Activated T-helper 1 cell treated with Interleukin-2 at 50 U/mL for 16 hours (primary cell): ENCODE measurements at places on chromosomes 1 and 21.

DNA sequence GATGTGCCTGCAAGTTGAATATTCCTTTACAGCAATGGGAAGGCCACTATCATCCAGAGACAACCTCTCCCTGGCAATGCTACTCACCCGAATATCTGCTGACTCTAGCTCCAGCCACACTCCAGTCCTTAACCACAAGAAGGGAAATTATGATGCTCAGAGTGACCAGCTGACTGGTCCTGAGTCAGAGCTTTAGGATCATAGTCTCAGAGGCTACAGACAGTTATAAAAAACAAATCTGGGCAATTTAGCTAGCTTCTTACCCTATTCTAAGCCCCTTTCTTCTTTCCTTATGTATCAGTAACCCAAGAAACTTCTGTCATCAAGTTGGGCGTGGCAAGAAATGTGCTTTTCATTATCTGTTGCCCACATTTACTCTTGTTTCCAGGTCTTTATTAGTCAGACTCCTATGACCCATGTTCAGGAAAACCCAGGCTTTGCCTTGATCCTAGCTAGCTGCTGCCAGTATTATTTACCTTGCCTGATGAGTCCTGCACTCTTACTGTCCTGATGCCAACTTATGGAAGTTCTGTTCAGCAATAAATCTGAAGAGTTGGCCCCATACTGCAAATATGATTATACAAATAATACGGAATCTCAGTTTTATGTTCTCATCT is 207.0 kb downstream of the TTLL7 start:
- no peak for DNase-seq

- no peak for DNase-seq
Observed at GRCh38 chr1:41613689-41614574, 129.4 kb upstream of the EDN2 start.

GRCh38 chr1:212853658-212854057 is 4.4 kb upstream of the FLVCR1 start:
- no peak for DNase-seq

- DNase-seq = no peak
Observed at GRCh38 chr1:208036106-208036808, 125.3 kb upstream of the CD34 start.

GRCh38 chr1:115211071-115211745 is 121.9 kb upstream of the TSPAN2 start:
- DNase-seq = no peak

- no peak for DNase-seq
Observed at GRCh38 chr21:31279986-31280385, 64.1 kb downstream of the TIAM1 start.

DNA sequence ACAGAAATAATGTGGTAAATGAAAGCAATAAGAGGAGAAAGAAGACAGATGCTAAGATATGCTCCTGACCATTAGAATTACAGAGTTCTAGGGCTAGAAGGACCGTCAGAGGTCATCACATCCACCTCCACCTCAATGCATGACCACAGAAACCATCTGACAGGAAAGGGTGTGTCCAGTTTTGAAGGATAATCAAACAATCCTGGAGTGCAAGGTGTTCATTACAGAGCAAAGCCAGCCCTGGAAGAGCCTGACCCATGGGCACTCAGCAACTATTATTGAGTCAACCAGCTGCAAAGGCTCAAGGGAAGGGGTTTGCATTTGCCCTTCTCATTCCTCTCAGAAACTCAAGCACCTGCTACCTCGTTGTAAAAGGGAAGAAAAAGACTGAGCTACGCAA is 46.4 kb downstream of the TOR1AIP2 start:
- DNase-seq = no peak

- DNase-seq = no peak
Observed at GRCh38 chr1:12435639-12436344, 182.2 kb downstream of the DHRS3 start.

DNA sequence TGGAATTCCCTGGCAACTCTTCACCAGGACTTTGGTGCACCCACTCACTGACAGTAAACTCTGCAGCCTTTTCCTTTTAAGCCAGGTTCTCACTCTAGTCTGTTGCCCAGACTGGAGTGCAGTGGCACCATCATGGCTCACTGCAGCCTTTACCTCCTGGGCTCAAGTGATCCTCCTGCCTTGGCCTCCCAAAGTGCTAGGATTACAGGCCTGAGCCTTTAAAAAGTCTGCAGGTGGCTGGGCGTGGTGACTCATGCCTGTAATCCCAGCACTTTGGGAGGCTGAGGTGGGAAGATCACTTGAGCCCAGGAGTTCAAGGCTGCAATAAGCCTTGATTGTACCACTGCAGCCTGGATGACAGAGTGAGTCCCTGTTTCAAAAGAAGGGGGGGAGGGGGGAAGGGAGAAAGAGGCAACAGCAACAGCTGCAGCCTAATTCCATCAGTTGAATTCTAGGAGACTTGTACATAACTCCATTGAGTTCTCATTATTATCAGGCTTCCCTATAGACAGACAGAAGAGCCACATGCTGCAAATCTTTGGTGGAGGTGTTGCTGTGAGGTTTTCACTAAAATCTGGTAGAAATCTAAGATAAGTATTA is 8.1 kb upstream of the HNRNPR start:
- no peak for DNase-seq

- no peak for DNase-seq
Observed at GRCh38 chr1:244952940-244953339, 88.6 kb upstream of the HNRNPU start.

GRCh38 chr1:220056374-220056773 is 10.1 kb upstream of the EPRS1 start:
- no peak for DNase-seq

DNA sequence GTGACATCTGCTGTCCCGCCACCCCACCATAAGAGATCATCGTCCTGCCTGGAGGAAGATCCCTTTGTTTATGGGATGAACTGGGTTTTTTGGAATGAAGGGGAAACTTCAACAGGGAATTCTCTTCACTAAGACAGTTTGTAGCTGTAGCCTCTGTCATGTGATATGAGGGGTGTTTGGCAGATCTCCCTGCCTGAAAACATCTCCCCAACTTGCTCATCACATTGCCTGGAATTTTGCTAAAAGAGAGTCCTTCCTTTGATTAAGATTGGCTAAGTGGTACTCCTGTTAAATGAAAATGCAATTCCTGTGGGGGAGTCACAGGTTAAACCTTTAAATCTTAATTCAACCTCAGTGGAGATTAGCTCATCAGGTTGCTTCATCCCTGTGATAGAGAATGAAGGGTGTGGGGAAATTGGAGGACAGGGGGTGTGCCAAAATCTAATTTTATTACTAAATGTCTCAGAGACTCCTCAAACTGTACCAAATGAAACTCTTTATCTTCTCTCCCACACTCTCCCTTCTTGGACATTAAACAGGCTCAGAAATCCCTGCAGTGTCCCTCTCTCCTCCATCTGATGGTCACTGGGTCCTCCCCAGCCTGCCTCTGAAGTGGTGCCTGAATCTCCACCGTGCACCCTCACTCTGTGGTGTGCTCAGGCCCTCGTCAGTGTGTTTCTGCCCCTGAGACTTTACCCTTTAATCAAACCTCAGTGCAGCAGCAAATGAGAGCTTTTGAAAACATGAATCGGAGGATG is 54.8 kb downstream of the IER5 start:
- no peak for DNase-seq

GRCh38 chr1:15345705-15346345 is 63.9 kb upstream of the EFHD2 start:
- DNase-seq = peak; percentile 47

- DNase-seq = no peak
Observed at GRCh38 chr1:32742956-32743355, 40.4 kb upstream of the SYNC start.

DNA sequence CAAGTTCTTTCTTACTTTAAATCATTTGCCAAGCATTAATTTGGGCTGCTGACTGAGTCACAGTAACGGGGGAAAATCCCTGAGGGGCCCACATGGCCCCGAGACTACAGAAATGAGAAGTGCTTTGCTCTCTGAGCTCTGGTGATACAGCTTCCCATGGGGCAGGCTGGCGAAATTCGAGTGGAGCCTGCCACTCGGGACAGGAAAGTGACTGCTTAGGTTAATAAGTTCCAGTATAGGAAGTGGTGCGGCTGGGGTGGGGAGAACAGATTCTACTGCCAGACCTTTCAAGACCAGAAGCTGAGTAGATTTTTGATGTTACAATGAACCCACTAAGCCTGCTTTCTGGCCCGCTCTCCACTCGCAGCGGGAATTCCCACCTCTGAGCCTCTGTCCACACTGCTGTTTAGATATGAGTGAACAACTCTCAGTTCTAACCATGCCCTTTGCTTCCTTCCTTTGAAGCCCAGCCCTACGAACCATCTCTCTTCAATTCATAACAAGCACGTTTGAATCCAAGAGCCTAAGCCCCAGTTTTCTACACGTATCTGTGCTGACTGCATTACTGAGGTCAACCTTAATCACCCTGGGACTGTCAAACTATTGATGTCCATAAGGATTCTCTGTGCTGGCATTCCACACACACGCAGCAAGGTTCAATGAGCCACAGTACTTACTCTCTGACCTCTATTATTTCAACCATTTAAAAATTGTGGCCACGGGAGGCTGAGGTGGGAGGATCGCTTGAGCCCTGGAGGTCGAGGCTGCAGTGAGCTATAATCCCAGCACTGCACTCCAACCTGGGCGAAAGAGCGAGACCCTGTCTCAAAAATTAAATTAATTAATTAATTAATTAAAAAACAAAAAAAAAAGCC is 9.6 kb downstream of the ZBTB17 start:
- peak; percentile 22 for DNase-seq

DNA sequence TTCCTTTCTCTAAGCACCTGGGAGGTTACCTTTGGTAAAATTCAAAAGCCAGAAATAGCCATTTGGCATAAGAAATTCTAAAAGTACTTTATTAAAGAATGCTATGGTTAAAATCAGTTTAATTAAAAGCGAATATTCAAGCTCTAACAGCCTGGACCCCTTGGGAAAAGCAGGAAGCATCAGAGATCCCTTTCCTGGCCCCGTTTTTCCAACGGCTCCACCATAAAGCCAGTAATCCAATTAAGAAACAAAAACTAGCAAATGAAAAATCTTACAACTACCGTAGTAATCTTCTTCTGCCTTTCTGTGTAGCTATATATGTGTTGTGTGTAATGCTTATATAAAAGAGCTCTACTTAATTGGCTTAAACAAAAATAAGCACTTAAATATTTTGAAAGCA is 33.5 kb upstream of the NEK2 start:
- no peak for DNase-seq

GRCh38 chr1:40373323-40374283 is at the start of gene SMAP2:
Gene SMAP2, plus strand, starts transcription at chr1:40373727. Its CDS starts 394 bp downstream, at chr1:40374121.
- DNase-seq = peak; percentile 94

DNA sequence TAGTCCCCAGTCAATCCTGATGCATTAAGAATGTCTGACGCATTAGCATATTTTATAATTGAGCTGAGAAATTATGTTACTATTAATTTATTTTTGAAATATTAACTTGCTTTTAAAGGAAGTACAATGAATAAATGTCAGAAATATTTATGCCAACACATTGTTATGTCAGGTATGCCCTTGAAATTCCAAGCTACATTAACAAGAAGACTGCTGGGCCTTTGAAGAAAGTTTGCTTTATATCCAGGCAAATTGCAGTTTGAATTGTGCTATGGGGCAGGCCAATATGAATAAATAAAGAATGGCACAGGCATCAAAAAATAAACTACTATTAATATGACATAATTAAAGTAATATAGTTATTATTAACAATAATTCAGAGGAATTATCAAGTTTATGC is 1391.3 kb downstream of the PLA2G4A start:
- no peak for DNase-seq

- no peak for DNase-seq
Observed at GRCh38 chr1:41812453-41812852, 106.3 kb downstream of the HIVEP3 start.

DNA sequence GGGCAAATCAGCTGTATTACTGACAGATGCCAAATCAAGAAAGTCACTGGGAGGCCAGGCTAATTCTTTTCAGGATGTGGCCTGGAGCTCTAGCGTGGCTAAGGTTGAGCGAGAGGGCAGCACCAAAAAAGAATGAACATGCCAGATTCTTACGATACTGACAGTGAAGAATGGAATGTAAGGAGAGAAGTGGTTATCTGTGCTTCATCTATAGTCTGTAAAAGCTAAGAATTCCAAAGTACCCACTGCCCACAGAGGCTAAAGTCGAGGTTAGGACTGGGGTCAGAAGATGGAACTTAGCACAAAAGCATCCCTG is 32.7 kb downstream of the TFAP2E start:
- no peak for DNase-seq

DNA sequence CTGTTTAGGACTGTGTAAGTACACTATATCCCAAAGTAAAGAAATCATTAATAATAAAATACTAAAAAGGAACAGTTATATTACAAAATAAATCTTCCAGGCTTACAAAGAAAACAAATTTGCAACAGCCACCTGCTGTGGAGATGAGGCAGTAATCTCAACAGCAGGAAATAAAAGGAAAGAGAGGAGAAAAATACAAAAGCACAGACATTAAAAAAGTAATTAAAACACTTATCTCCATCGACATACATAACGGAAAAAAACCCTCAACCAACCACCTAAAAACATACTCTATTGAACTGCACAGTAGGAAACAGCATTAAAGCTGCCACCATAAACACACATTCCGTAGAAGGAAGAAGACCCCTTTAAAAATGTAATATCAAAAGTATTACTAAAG is 317.6 kb downstream of the DPYD start:
- DNase-seq = no peak

DNA sequence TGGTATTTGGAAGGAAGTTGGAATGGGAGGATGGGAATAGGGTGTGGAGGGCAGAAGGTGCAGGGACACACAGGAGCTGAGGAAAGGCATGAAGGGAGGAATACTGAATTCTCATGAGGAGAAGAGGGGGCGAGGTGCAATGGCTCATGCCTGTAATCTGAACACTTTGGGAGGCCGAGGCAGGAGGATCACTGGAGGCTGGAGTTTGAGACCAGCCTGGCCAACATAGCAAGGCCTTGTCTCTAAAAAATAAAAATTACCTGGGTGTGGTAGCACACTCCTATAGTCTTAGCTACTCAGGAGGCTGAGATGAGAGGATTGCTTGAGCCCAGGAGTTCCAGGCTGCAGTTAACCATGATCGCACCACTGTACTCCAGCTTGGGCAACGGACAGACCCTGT is 117.3 kb downstream of the DTL start:
- DNase-seq = no peak

GRCh38 chr21:25577424-25578055 is 29.7 kb downstream of the MRPL39 start:
- no peak for DNase-seq

DNA sequence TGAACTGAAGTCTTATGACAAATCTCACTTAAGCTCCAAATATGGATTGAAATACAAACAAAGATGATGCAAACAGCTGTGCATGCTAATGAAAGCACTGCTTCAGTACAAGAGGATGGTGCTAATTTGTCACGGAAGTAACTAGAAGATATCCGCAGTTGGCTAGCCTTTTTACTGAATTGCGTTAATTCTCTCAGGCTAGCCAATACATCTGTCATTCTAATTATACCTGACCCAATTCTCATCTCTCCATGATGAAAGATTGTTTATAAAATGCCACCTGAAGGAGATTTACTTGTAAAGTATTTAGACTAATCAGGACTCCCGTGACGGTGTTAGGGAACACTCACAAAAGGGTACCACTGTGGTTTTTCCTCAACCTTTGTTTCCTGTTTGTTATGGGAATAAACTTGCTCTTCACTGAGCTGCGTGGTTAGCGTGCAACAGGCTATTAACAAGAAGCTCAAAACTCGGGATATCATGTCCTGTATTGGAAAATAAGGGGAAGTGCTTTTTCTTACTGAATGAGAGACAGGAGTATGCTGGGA is 162.5 kb downstream of the APP start:
- DNase-seq = no peak
